ENCODE measurements at places on chromosomes 12 and 14. TPM values are rescaled to one million over a fixed set of nuclear protein-coding genes. Genes with fewer than 3 reads are reported as not detected.

Gene NGDN
- 65.6 TPM for total RNA-seq

Gene LHX5
- not detected for total RNA-seq

Gene MFAP5
- total RNA-seq, result not detected

Gene RIN3
- 21.1 TPM for total RNA-seq

Gene PSMB5
- total RNA-seq, result 134 TPM

Gene GUCY2C
- not detected for total RNA-seq

Gene ABCD2
- total RNA-seq, result 5.8 TPM

Gene TAS2R14
- 2.6 TPM for total RNA-seq

Gene PPP4R4
- total RNA-seq, result 1.2 TPM

Gene PRR13
- 178 TPM for total RNA-seq

Gene NRL
- 1.8 TPM for total RNA-seq

Gene RECQL
- total RNA-seq, result 69.0 TPM

Gene LRR1
- 44.2 TPM for total RNA-seq

Gene KLRC2
- 0.39 TPM for total RNA-seq

Gene SLC5A8
- not detected for total RNA-seq

Gene LRRK2
- not detected for total RNA-seq

Gene ACOT6
- total RNA-seq, result not detected

Gene MIP
- total RNA-seq, result not detected

Gene NKX2-1
- not detected for total RNA-seq

Gene ACACB
- total RNA-seq, result 12.9 TPM

Gene TAS2R7
- not detected for total RNA-seq

Gene CACNA1C
- total RNA-seq, result 0.14 TPM

Gene NPFF
- not detected for total RNA-seq

Gene PIWIL1
- total RNA-seq, result not detected

Gene VRK1
- 70.4 TPM for total RNA-seq

Gene STAB2
- not detected for total RNA-seq

Gene FAM181A
- not detected for total RNA-seq

Gene GNB3
- 1.2 TPM for total RNA-seq

Gene HNF1A
- not detected for total RNA-seq

Gene FAR2
- total RNA-seq, result 3.8 TPM

Gene CRIP1
- 185 TPM for total RNA-seq

Gene CLEC4E
- not detected for total RNA-seq

Gene AMDHD1
- 0.30 TPM for total RNA-seq

Gene NANOG
- not detected for total RNA-seq

Gene PROX2
- 0.05 TPM for total RNA-seq

Gene GALNT6
- total RNA-seq, result 19.9 TPM

Gene SLC25A47
- not detected for total RNA-seq

Gene NGB
- not detected for total RNA-seq

Gene DNAJC22
- total RNA-seq, result not detected

Gene CLEC2B
- total RNA-seq, result 5.0 TPM

Gene CDKN1B
- total RNA-seq, result 49.0 TPM

Gene DNAI7
- not detected for total RNA-seq

Gene SRRM4
- total RNA-seq, result not detected

Gene PUS7L
- 24.4 TPM for total RNA-seq

Gene APEX1
- 228 TPM for total RNA-seq

Gene SLIRP
- total RNA-seq, result 145 TPM

Gene GNG2
- total RNA-seq, result 120 TPM

Gene HRK
- total RNA-seq, result not detected

Gene KRT3
- not detected for total RNA-seq

Gene WIF1
- not detected for total RNA-seq
